ENCODE measurements at places on chromosomes 7 and 10.

DNA sequence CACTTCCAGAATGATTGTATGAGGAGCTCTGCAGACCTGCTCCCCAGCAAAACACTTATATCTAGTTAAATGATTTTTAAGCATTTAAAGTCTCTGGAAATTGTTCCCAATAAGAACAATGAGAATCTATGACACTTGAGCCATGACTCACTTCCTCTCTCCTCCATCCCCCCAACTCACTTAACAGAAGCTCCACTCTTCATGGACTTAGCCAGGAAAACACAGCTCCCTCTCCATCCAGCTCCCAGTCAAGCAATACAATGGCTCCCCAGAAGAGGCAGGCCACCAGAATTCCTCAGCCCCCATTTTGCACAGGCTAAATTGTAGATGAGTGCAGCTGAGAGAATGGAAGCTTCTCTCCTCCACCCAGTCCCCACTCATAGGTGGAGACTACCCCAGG is 27.0 kb downstream of the AOC1 start:
- no peak for DNase-seq

GRCh38 chr7:155799514-155799913 is 12.7 kb downstream of the SHH start:
- peak; percentile 27 for DNase-seq

DNA sequence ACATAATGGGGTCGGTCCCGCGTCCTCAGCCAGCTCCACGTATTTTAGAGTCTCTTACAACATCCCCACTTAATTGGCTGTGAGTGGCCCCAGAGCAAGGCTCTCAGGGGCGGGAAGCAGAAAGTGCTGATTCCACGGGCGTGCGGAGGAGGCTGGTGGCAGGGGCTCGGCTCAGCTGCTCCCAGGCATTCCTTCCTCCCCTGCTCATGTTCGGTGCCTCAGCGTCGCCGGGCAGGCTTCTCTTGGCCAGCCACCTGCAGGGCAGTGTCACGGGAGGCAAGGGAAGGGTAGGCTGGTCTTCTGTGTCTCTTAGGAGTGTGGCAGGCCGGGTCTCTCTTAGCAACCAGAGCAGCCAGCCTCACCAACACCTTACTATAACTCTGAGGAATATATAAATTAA is 33.8 kb downstream of the IL15RA start:
- peak; percentile 30 for DNase-seq

- DNase-seq: no peak
Observed at GRCh38 chr7:7664291-7664690, 23.7 kb downstream of the UMAD1 start.

GRCh38 chr10:83647526-83647925 is 491.8 kb upstream of the GHITM start:
- DNase-seq: no peak

DNA sequence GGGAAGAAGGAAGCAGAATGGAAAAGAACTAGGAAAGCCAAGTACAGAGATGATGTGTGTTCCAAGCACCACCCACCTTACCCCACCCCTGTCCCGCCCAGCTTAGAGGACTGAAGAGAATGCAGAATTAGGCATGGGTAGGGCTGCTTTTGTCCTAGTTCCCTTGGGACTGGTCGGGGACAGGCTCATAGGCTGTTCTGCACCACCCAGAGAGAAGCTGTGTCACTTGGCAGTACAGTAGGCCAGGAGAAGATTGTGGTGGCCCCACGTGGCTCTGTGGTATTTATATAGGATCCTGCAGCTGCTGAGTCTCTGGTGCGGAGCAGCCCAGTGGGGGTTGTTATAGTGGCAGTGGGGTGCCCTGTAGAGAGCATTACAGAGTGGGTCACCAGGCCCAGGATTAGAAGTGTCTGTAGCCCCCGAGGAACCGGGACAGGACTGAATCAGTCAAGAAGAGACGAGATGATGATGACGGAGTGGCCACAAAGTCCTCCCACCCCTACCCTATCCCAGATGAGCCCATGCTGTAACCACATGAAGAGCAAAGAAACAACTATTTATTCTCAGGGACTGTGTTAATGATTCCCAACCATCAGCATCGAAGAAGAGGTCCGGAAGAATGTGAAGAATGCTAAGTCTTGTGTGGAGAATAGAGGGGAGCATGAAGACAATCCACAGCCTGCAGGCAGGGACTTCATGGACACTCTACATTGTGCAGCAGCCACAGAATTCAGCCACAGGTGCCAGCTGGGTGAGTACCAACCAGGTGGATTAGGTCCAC is 88.9 kb downstream of the C1GALT1 start:
- DNase-seq: peak; percentile 65

GRCh38 chr7:44064791-44065430 is 456 bp downstream of the PGAM2 start:
- DNase-seq: no peak

- no peak for DNase-seq
Observed at GRCh38 chr7:120645966-120646365, 212.0 kb downstream of the TSPAN12 start.

- no peak for DNase-seq
Observed at GRCh38 chr7:100865372-100865911, 1.7 kb upstream of the TRIP6 start.

DNA sequence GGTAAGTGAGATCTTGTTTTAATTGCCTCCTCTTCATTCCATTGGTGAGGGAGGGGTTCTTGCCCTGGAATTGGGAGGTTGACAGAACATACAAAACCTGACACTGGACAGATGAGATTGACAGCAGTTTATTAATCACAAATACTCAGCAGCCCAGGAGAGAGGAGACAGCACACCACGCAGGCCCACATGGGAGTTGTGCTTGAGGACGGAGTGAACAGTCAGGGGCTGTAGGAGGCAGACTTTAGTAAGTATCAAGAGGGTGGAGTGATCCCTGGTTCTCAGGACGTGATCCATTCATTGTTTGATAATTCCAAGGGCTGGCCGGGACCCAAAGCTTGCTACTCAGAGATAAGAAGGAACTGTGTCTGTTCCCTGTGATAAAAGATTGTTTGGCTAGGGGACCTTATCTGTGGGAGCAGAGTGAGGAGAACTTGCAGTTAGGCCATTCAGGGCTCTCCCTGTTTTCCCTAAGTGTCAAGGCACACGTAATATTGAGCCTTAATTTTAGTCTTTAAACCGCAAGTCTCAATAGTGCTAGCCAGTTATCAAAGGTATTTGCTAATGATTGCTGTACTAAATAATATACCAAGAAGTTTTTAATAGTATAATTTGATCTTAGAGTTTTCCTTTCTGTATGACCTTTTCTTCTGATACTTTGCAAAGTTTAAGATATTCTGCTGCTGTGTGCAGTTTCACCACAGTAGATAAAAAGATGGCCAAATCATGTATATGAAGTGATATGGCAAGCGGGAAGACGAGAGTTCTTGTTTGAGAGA is 14.5 kb downstream of the CAPZA2 start:
- no peak for DNase-seq

GRCh38 chr10:75096749-75097148 is 14.7 kb upstream of the SAMD8 start:
- DNase-seq: no peak

DNA sequence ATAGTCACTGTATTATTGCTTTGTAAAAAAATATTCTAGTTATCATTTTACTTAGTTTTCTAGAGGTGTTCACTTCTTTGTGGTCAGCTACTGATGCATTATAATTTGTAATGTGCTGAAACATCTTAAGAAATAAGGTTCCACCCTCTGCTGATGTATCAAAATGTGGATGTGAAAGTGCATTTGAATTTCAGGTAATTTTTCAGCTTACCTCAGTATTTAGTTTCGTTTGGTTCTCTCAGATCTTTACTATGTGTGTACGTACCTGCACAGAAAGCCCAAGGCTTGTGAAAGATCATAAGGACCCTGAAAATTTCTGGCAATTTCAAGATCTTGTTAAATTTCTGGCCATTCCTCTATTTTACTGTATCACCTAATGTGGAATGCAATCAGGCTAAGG is 542.3 kb upstream of the TPK1 start:
- DNase-seq: no peak

DNA sequence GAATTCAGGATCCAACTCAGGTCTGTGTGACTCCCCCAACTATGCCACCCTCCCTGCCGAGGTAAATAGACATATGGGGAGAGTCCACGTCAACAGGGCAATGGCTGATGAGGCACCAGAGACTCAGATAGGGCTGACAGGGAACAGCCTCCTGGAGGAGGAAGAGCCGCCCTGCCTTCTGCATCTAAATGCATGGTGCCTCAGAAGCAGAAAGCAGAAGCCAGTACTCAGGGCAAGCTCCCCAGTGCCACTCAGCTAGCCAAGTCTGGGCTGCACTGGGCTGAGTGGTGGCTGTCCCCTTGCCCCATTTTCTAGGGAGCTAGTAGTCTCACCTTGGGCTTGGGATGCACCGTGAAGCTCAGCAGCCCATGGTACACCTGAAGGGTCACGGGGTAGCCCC is 11.0 kb downstream of the RRP12 start:
- no peak for DNase-seq

DNA sequence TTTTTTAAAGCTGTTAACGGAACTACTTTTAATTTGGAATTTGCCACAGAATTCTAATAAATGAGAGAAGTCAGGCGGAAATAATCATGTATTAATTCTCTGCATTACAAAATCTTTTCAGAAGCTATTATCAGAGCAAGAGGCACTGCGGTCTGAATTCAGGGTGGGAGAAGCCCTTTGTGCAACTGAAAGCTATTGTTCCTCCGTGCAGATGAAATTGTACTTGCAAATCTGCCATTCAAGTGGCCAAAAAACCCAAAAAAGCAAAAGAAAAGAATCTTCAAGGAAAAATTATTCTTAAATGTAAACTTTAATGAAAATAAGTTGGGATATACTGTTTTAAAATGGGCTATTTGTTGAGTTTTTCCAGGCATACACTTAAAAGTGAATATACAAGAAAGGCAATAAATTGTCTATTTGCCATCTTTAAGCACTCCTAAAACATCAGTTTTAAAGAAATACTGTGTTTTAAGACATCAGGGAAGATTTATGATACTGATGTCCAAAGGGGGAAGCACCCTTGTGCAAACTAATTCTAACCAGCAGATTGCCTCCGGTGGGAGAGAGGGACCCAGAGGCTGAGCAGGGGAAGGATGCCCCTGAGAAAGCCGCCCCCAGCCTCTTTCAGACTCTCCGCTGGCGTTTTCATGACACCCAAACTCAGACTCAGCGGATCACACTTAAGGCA is 351.2 kb downstream of the DNAJB6 start:
- DNase-seq: no peak

DNA sequence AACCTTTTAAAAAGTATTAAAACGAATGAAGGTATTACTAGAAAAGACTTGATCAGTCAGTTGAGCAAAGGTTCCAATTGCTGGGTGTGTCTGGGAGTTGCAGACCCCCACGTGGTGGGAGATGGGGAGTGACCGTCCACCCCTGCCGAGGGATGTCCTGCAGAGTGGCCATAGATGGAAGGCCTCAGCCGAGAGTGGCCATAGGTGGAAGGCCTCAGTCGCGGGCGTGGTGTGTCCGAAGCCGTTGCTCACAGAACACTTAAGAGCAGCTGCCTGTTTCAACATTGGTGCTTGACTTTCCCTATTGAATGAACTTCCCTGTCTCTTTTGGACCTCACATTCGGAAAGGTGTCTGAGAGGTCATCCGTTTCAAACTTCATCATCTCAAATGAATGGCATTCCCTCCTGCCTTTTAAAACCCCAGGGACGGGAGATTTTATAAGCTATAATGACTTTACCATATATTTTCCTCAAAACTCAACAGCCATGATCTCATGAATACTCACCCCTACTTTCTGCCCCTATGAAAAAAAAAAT is 69.4 kb downstream of the CAMK1D start:
- no peak for DNase-seq

DNA sequence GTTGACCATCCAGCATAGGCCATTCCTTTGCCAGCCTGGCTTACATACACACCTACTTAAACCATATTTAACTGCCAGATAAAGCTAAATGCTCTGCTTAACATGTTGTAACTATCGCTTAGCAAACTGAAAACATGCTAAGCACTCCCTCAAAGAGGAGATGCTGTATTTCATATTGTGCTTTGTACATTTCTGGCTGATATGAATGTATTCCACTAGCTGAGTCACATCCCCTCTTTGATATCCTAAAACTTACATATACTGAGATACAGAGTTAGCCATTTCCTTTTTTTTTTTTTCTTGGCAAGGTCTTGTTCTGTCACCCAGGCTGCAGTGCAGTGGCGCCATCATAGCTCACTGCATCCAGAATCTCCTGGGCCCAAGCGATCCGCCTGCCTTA is 99.4 kb downstream of the TPST1 start:
- DNase-seq: no peak

GRCh38 chr7:130299866-130300265 is 6.9 kb downstream of the CPA4 start:
- no peak for DNase-seq

- DNase-seq: no peak
Observed at GRCh38 chr7:91517201-91517785, 253.1 kb downstream of the FZD1 start.
